Omental fat pad (tissue), 4 donors: ENCODE measurements at places on chromosomes 4 and X. TPM values are rescaled to one million over a fixed set of nuclear protein-coding genes. Genes with fewer than 3 reads are reported as not detected.

The HPGD gene
- 4.8 TPM for total RNA-seq

The IQCM gene
- not detected for total RNA-seq

The STIM2 gene
- total RNA-seq: 29.5 TPM

The HMGN5 gene
- 4.3 TPM for total RNA-seq

The LONRF3 gene
- 15.1 TPM for total RNA-seq

The BST1 gene
- total RNA-seq: 25.9 TPM

The FAM199X gene
- 52.8 TPM for total RNA-seq

The FRAS1 gene
- total RNA-seq: 40.5 TPM

The CFAP99 gene
- not detected for total RNA-seq

The MAGEB1 gene
- not detected for total RNA-seq

The PPEF2 gene
- total RNA-seq: not detected

The NLGN3 gene
- total RNA-seq: 1.7 TPM

The NRK gene
- total RNA-seq: 1.1 TPM

The THOC2 gene
- 85.7 TPM for total RNA-seq
